ENCODE measurements at places on chromosomes 6 and 20.

- no peak for DNase-seq
These were observed 54.2 kb downstream of the BCAS4 start for GRCh38 chr20:50848846-50849673.

DNA sequence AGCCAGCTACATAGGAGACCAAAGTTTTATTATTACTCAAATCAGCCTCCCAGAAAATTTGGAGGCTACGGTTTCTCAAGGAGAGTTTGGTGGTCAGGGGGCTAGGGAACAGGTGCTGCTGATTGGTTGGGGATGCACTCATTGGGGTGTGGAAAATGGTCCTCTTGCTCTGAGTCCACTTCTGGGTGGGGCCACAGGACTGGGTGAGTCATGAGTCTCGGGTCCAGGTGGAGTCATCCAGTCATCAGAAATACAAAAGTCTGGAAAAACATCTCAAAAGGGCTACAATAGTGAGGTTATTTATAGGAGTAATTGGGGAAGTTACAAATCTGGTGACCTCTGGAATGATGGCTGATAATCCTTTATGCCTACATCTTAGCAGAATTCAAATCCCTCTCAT, 54.3 kb upstream of the SLC22A16 start:
- DNase-seq: no peak

DNA sequence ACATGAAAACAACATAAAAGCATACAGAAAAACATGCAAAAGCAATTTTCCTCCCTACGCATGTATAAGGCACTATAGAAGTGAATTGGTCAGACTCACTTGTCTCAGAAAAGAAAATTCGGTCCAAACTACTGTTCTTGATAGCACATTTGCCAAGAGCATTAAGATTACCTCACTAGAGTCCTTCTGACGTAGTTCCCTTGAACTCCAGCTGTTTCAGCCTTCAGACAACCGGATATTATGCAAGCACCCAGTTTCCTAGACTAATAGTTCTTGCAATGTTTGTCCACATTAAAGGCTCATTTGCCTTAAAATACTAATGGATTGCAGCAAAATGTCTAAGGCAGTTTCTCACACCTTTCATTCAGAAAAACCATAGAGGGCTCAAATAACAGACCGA, 2.5 kb upstream of the CASS4 start:
- DNase-seq: no peak

DNA sequence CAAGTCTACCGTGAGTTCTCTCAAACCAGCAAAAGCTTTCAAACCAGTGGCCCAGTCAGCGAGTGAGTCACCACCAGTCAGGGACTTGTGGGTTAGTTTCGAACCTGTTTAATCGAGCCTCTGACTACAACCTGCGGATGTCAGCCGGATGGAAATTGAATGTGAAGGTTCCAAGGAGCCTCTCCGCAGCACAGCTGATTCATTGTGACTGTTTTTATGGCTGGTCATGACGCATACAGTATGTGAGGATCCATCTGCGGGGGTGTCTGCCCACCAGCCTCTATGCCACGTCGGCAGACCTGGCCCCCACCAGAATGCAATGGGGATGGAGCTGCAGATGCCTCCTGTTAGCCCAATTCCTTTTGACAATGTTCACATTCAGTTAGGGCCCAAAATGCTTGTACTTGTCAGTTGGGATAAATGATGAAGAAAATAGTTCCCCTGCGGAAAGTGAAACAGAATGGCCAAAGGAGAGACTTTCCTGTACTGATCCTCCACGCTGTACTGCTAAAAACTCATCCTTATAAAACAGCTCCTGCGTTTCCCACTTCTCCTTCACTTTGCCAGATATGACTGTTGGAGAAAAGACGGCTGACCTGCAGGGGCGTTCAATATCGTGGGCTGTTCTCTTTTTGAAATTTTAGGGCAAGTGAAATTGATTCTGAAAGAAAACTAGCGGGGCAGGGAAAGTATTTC, 206.6 kb downstream of the TFAP2B start:
- DNase-seq: no peak

GRCh38 chr6:164534070-164534766, 775.2 kb downstream of the C6orf118 start:
- no peak for DNase-seq

DNA sequence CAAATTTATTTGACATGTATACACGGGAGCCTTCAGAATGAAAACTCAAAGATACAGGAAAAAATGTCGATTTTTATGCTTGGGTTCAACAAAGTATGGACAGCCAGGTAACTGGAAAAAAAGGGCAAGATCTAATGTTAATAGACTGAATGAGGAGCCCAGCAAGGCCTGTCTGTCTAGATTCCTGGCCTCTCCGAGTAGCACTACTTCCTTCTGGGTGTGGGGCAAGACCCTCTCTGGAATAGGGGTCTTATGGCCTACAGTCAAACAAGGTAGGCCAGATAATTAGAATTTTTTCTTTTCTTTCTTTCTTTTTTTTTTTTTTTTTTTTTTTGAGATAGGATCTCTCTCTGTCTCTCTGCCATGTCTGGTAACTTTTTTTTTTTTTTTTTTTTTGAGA, 113.4 kb upstream of the SHLD1 start:
- DNase-seq: no peak

GRCh38 chr6:136438441-136438840, 111.8 kb downstream of the MAP7 start:
- DNase-seq: no peak

DNA sequence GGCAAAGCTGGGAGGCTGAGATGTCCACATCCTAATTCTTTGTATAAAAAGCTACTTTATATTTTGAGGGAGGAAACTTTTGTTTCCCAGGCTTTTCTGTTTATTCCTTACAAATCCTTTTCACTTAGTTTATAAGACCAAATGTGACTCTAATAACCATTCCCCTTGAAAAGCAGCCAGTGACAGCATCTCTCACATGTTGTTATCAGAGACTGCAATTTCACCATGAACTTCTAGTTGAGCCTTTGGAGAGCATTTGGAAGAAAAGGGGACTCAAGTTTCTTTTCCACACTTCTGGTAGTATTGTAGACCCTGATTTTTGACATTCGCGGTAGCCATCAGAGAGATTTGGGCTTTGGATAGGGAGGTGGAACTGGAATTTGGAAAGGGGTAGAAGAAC, 215.8 kb downstream of the RNF144B start:
- DNase-seq: no peak

DNA sequence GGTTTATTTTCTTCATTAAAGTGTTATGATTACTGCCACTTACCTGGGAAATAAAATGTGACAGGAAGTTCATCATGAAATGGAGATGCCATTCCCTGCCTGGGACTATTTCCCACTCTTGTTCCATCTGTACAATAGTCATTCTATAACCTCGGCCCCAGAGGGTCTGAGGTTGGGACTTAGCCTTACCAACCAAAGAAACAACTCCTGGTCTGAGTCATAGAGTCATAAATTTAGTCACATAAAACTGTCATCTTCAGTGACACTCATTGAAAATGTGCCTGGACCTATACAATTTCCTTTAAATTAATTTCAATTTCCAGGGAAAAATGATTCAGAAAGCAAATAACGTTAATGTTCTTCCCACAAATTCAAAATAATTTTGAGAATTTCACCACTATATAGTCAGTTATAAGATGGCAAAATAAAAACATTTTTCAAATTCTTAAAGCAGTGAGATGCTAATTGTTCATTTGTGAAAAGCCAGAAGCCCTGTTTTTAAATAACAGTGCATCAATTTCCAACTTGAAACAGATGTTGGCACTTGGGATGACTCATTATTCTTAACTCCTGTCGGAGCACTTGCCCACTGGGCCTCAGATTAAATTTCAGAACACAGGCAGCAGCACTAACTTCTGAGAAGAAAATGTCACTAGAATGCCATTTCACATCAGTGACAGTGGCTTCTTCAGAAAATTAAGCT, 201.2 kb upstream of the SMLR1 start:
- DNase-seq: no peak

GRCh38 chr6:27441001-27441400, 31.9 kb downstream of the ZNF184 start:
- no peak for DNase-seq

GRCh38 chr6:2770171-2770570, 5.0 kb downstream of the WRNIP1 start:
- DNase-seq: no peak

DNA sequence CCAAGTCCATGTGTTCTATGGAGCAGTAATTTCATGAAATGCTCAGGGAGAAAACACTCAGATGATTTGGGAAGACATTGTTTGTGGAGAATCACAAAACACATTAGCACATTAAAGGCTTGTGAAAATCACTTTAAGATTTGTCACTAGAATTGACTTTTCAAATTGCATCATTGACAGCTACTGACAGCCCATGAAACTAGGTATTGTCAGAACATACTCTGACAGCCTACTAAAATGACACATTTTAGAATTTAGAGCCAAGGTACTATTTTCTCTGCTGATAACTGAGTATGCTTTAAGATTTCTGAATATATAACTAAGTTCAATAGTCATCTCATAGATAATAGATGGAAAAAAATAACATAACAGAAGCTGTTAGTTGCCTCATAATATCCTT, 67.4 kb upstream of the FOXC1 start:
- no peak for DNase-seq

- no peak for DNase-seq
These were observed 43.3 kb downstream of the EZR start for GRCh38 chr6:158775832-158776231.

GRCh38 chr6:44356487-44356886, 14.0 kb downstream of the SPATS1 start:
- DNase-seq: no peak

GRCh38 chr6:111793711-111794111, 79.5 kb downstream of the FYN start:
- no peak for DNase-seq

DNA sequence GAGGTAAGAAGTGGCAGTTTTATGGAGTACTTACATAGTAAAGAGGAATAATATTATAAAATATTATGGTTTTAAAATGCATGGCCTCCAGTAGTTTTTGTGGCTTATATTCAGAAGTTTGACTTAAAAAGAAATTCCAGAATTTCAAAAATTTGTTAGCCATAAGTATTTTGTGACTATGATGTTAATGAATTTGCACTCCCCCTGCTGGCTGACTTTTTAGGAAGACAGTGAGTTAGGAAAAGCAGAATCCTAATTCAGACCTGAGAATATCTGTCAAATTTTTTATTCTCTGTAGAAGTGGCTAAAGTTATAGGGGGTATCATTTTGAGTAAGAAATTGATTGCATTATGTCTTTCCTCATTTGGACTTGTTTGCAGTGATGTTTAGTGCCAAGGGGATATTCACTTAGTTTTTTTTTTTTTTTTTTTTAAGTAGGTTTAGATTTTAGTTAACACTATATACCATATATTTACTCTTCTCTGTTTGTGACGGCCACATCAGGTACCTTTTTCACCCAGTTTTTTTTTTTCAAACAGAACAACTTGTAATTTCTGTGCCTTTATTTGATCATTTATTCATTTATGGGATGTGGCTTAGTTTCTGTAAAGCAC, 40.8 kb downstream of the ZFAND3 start:
- no peak for DNase-seq

- no peak for DNase-seq
These were observed 160.5 kb downstream of the BACH2 start for GRCh38 chr6:90136176-90136575.

DNA sequence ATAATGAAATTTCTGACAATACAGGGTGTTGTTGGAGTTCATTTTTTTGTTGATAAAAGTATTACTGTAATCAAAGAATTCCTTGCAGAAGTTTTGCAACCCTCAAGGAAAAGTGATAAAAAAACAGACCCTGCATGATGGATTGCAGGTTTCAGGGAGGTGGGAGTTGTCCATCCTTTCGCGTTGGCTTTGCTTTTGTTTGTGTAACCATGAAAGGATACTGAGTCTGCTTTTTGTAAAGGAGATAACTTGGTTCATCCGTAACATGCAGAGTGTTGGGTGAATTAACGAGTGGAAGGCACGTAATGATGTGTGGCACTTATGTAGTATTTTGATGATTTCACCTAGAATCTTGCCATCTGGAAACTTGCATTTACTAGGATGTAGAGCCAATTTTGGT, 23.6 kb downstream of the FOXO3 start:
- no peak for DNase-seq

GRCh38 chr6:52610011-52610410, 33.2 kb upstream of the TRAM2 start:
- DNase-seq: no peak

- DNase-seq: no peak
These were observed 47.2 kb upstream of the FLRT3 start for GRCh38 chr20:14384416-14385175.

- no peak for DNase-seq
These were observed 15.3 kb upstream of the ZNFX1 start for GRCh38 chr20:49293122-49293521.

DNA sequence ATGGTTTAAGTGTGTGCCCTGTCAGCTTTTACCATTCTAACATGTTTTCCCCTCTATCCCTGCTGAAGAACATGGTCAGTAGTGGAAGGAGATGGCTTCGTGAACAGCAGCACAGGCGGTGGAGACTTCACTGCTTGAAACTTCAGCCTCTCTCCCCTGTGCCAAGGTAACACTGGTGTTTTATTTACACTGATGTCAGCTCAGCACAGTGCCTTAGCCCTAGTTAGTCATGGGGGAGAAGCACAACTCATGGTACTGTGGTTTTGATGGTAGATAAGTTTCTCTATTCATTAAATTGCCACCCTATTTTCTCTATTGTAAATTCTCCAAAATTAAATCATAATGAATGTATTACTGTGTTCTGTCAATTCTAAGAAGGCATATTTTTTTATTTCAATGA, 56.6 kb downstream of the MTHFD1L start:
- no peak for DNase-seq

- no peak for DNase-seq
These were observed 1.6 kb downstream of the RING1 start for GRCh38 chr6:33209856-33210255.

- DNase-seq: no peak
These were observed 117.9 kb downstream of the JAG1 start for GRCh38 chr20:10555865-10556308.

DNA sequence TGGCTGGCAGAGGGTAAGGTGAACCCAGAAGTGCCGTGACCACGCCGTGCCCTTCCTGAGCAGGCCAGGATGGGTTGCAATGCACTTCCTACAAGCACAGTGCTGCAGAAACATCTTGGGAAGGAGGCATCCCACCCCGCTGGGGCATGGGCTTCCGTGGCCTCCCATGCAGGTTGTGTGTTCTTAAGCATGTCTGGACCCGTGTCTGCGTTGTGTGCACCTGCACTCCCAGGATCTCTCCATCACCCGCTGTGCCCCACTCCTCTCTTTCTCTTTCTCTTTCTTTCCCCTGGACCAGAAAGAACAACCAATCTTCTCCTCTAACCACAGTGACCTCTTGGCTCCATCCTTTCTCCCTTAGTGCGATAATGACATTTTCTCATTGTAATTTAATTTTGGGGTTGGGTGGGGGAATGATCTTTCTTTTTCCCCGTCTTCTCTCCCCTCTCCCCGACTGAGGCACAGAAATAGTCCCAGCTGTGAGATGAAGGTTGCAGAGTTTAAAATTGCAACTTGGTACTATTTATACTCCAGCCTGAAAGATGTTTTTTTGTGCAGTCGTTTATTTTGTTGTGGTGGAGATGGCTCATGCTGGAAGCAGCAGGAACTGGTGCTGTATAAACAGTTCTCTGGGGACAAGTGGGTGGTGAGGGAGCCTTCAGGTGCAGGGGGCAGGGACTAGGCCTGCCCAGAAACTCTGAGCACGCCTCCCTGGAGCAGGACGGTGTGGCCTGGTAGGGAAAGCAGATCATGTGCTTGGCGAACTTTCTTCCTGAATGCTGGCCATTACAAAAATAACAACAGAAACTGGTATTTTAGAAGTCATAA, 20.5 kb downstream of the BCAS4 start:
- no peak for DNase-seq

- no peak for DNase-seq
These were observed 79.4 kb downstream of the FOXC1 start for GRCh38 chr6:1689141-1689540.

- DNase-seq: no peak
These were observed 184.3 kb downstream of the TFAP2A start for GRCh38 chr6:10230531-10230930.
